Forelimb muscle (tissue), 1 donor: ENCODE measurements at places on chromosomes 4 and X. TPM values are rescaled to one million over a fixed set of nuclear protein-coding genes. Genes with fewer than 3 reads are reported as not detected.

SPANXC gene
- not detected for polyA plus RNA-seq

TNMD gene
- polyA plus RNA-seq: 68.7 TPM

FGA gene
- not detected for polyA plus RNA-seq

ASB11 gene
- polyA plus RNA-seq: 12.2 TPM

EMD gene
- polyA plus RNA-seq: 46.8 TPM

QRFPR gene
- 1.7 TPM for polyA plus RNA-seq

HSFX2 gene
- 0.18 TPM for polyA plus RNA-seq

HTT gene
- polyA plus RNA-seq: 21.1 TPM

F11 gene
- polyA plus RNA-seq: not detected

GAGE2A gene
- polyA plus RNA-seq: not detected

MAGEB17 gene
- polyA plus RNA-seq: not detected

CORIN gene
- polyA plus RNA-seq: 1.4 TPM

SCRG1 gene
- 1.7 TPM for polyA plus RNA-seq

ADGRA3 gene
- 57.3 TPM for polyA plus RNA-seq

GASK1B gene
- 46.4 TPM for polyA plus RNA-seq
